ENCODE measurements at places on chromosomes 4 and X. TPM values are rescaled to one million over a fixed set of nuclear protein-coding genes. Genes with fewer than 3 reads are reported as not detected.

Gene LONRF3
- 0.25 TPM for total RNA-seq

Gene STBD1
- total RNA-seq: 5.4 TPM

Gene CC2D2A
- total RNA-seq: 18.9 TPM

Gene LRP2BP
- total RNA-seq: 1.3 TPM

Gene CDX4
- total RNA-seq: 0.92 TPM

Gene IL21
- total RNA-seq: not detected

- no peaks in the 10 kb centered on the region for H3K4me1 ChIP-seq
- H3K36me3 ChIP-seq: peaks cover 31% of the 10 kb centered on the region
- no peak overlapping the region for H3K27ac ChIP-seq
- H3K27me3 ChIP-seq: no peaks in the 10 kb centered on the region
- no peak for DNase-seq
- no peak overlapping the region for H3K4me3 ChIP-seq
Observed at GRCh38 chr4:25402521-25402920, 25.5 kb downstream of the ANAPC4 start.

- DNase-seq: no peak
- H3K4me3 ChIP-seq: no peak overlapping the region
- no peaks in the 10 kb centered on the region for H3K36me3 ChIP-seq
- H3K4me1 ChIP-seq: no peaks in the 10 kb centered on the region
Observed at GRCh38 chr4:128009428-128009827, 44.2 kb downstream of the ABHD18 start.

- no peak overlapping the region for H3K27ac ChIP-seq
- no peak for DNase-seq
- no peaks in the 10 kb centered on the region for H3K27me3 ChIP-seq
- H3K36me3 ChIP-seq: no peaks in the 10 kb centered on the region
- H3K4me1 ChIP-seq: no peaks in the 10 kb centered on the region
Observed at GRCh38 chrX:122363112-122363795, 820.8 kb upstream of the GRIA3 start.

DNA sequence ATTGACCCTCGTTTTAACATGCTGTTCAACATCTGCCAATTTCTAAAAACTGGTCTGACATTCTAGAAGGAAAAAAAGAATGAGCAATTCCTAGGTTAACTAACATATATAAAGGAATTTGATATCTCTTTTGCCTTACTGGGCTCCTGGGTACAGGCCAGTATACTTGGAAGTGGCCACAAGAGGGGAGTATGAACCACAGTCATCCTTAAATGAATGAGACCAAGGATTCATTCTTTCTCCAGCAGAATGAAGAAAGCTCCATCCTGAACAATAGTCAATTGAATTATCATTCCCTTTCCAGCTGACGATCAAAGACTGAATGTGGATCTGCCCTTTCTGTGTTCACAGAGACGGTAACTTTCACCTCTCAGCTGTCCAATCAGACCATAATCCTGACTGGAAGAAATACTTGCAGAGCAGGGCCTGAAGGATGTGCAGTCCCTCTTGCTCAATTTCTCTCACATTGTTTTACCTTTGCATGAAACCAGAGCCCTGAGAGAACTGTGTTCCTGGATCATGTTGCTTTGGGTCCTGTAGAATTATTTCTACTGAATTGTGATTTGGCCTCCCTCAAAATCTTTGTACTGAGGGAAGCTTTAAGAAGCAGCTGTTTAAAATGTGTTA is 14.8 kb upstream of the SPARCL1 start:
- no peaks in the 10 kb centered on the region for H3K27me3 ChIP-seq
- H3K27ac ChIP-seq: no peak overlapping the region
- H3K36me3 ChIP-seq: no peaks in the 10 kb centered on the region
- DNase-seq: peak; percentile 64
- H3K4me1 ChIP-seq: peaks cover 3% of the 10 kb centered on the region
- no peak overlapping the region for H3K4me3 ChIP-seq

- no peaks in the 10 kb centered on the region for H3K27me3 ChIP-seq
- H3K4me1 ChIP-seq: no peaks in the 10 kb centered on the region
- no peak overlapping the region for H3K27ac ChIP-seq
- no peaks in the 10 kb centered on the region for H3K36me3 ChIP-seq
- DNase-seq: no peak
Observed at GRCh38 chr4:26124753-26125321, 196.0 kb upstream of the RBPJ start.

DNA sequence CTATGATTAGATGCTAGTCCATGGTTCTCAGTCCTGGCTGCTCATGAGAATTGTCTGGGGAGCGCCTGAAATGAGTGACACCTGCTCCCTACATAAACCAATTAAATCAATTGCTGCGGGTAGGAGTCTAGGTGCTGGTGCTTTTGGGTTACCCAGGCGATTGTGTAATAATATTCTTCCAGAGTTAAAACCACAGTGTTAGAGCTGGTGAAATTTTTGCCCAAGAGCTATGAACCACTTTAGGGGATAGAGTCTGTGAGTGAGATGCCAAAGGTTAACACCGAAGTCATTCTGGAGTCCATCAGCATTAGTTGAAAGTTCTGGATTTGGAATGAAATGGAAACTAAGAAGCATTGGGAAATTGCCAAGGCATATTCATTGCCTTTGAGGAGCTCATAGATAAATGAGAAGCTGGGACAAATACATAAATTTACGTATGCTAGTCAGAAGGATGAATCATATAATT is 15.3 kb downstream of the PDK3 start:
- H3K27me3 ChIP-seq: no peaks in the 10 kb centered on the region
- no peaks in the 10 kb centered on the region for H3K36me3 ChIP-seq
